ENCODE measurements at places on chromosomes 11 and 22. TPM values are rescaled to one million over a fixed set of nuclear protein-coding genes. Genes with fewer than 3 reads are reported as not detected.
A peak's percentile ranks its signal among the peaks of the same experiment; 100 is the strongest.

DNA sequence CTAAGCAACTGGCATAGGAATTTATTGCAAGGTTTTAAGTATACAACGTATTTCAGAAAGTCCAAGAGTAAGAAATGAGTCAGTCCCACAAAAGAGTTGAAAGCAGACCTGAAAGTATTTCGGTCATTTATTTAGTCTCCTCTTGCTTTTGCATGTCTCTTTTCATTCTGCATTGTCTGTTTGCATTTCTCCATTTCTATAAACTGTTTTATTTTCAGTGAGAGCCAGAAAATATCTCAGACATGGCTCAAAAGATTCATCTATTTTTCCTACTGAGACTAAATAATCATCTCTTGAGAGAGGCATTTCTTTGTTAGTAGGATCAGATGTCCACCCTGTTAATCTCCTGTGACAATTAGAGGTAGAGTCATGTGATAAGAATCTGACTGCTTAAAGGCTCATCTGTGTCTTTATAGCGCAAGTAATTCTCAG, 219.1 kb upstream of the CCDC179 start:
- H3K27me3 ChIP-seq = no peaks in the 10 kb centered on the region
- H3K27ac ChIP-seq = no peak overlapping the region
- H3K4me1 ChIP-seq = no peaks in the 10 kb centered on the region
- H3K36me3 ChIP-seq = no peaks in the 10 kb centered on the region
- H3K4me3 ChIP-seq = no peak overlapping the region

DNA sequence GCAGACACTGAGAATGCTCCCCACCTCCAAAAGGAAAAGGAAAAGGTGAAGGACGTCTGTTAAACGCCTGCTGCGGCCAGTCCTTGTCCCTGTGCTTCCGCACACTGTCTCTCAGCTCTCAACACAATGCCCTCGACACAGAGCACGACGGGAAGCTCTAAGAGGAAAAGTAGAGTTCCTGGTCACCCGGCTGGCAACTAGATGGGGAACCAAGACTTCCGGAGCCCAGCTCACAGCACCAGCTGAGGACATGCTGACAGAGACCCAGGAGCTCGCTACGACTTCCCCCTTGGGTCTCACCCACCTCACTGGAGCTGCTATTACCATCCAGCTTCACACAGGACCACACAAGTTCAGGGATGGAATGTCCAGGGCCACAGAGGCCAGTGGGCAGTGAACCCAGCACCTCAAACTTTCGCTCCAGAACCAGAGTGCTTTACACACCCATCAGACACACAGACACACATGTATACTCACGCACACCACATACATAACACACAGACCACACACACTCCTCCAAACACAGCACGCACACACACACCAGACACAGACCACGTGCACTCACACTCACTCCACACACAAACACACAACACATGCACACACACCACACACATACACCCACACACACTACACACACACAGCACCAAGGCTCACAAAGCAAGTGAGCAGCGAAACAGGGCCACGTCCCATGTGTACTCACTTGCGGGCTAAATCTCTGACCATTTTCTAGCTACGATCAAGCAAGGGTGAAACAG, 9.6 kb downstream of the SULT4A1 start:
- DNase-seq = peak; percentile 52
- H3K4me3 ChIP-seq = no peak overlapping the region
- H3K27me3 ChIP-seq = peaks cover 44% of the 10 kb centered on the region
- no peaks in the 10 kb centered on the region for H3K4me1 ChIP-seq
- H3K36me3 ChIP-seq = no peaks in the 10 kb centered on the region
- no peak overlapping the region for H3K27ac ChIP-seq

- no peaks in the 10 kb centered on the region for H3K4me1 ChIP-seq
- no peak for DNase-seq
- no peak overlapping the region for H3K4me3 ChIP-seq
- H3K27me3 ChIP-seq = no peaks in the 10 kb centered on the region
Observed at GRCh38 chr11:20221566-20221965, 61.3 kb upstream of the DBX1 start.

DNA sequence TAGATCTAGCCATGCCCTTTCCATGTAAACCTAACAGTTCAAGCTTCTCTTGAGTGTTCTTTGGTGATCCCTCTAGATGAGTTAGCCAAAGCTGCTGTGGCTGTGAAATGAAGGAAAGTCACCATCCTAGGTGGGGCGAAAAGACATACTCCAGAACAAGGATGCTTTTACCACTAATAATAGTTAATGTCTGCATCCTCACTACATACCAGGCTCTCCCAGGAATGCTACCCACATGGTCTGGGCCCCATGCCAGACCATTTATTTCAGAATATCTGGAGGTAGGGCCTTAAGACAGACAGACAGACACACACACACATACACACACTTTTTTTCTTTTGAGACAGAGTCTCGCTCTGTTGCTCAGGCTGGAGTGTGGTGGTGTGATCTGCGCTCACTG, 14.7 kb downstream of the ABTB2 start:
- no peaks in the 10 kb centered on the region for H3K27me3 ChIP-seq
- no peak for DNase-seq
- no peak overlapping the region for H3K27ac ChIP-seq

GRCh38 chr11:35030716-35031213, 108.2 kb upstream of the CD44 start:
- peak; percentile 85 for DNase-seq
- peaks cover 14% of the 10 kb centered on the region for H3K4me1 ChIP-seq
- no peaks in the 10 kb centered on the region for H3K27me3 ChIP-seq
- peak overlapping the region; percentile 79 for H3K27ac ChIP-seq

DNA sequence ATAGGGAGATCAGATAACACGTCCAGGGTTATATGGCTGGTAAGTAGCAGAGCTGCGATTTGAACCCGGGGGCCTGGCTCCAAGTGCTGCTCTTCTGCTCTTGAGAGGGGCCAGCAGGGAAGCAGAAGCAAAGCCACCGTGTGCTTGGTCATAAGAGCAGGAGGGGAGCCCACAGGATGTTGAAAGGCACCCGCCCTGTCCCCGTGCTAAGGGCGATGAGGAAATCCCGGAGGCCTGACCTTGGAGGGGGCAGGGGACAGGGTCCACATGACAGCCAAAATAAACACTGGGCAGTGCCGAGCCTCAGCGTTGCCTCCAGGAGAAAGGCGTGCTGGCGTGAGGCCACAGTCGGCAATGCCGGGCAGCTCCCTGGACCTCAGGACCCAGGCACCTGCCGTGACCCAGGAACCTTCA, 28.8 kb downstream of the TOM1 start:
- H3K27ac ChIP-seq = peak overlapping the region; percentile 32
- peak; percentile 52 for DNase-seq
- no peaks in the 10 kb centered on the region for H3K27me3 ChIP-seq
- no peak overlapping the region for H3K4me3 ChIP-seq

DNA sequence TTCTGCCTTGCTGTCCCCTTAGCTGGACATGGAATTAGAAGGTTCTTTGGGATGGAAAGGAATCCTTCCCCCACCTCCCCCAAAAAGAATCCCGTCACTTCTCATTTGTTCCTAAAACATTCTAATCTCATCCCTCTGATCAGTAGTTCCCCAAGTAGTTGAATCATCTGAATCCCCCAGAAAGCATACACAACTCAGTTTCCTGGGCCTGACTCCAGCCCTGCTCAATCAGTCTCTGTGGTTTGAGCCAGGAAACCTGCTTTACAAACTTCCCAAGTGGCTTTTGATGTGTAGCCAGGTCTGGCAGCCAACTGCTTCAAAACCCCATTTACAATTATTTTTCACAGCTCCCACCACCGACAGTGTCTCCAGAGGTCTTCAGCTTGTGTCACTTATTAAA, 20.2 kb downstream of the C22orf31 start:
- DNase-seq = no peak
- no peaks in the 10 kb centered on the region for H3K27me3 ChIP-seq
- no peak overlapping the region for H3K27ac ChIP-seq
- peaks cover 30% of the 10 kb centered on the region for H3K36me3 ChIP-seq
- H3K4me3 ChIP-seq = no peak overlapping the region

DNA sequence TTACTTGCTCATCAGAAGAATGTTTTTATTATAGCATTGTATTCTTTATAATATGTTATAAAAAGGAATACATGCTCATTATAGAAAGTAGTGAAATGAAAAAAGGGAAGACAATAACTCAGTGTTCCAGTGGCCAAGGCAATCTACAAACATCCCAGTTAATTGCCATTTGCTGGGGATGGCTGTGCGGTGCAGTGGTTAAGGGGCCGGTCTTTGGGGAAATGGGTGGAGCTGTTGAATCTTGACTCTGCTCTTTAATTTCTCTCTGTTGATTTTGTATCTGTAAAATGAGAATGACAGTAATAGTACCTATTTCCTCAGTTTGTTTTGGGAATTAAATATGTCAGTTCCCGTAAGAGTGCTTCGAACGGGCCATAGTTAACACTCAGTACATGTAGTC, 212.7 kb upstream of the TBCEL start:
- no peak overlapping the region for H3K4me3 ChIP-seq
- no peaks in the 10 kb centered on the region for H3K4me1 ChIP-seq
- H3K27ac ChIP-seq = no peak overlapping the region
- H3K27me3 ChIP-seq = peaks cover 4% of the 10 kb centered on the region

NXF1 gene
- total RNA-seq = 45.4 TPM

MMP8 gene
- total RNA-seq = 0.12 TPM

TRAF6 gene
- 11.6 TPM for total RNA-seq

PRR33 gene
- total RNA-seq = 2.3 TPM

CREB3L1 gene
- 3.7 TPM for total RNA-seq
